Right renal pelvis (tissue), 4 donors: ENCODE measurements at places on chromosomes 3 and 15.

DNA sequence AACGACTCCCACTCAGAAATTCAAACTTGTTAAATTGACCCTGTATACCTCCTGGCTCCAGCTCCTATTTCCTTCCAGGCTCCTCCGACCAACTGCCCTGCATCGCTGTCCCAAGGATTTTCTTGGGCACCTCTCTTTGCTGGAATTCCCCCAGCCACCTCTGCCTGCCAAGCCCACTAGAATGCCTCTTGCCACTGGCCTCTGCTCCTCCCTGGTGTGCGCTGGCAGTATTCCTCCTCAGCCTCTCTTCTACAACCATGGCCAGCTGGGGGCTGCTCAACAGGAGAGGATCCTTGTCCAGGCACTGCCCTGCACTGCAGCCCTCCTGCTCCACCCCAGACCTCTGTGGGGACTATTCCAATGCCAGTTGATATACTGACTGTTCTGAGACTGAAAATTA, 7.4 kb downstream of the WNT7A start:
- DNase-seq, result no peak

GRCh38 chr15:94135486-94136147, 95.7 kb upstream of the MCTP2 start:
- no peak for DNase-seq

DNA sequence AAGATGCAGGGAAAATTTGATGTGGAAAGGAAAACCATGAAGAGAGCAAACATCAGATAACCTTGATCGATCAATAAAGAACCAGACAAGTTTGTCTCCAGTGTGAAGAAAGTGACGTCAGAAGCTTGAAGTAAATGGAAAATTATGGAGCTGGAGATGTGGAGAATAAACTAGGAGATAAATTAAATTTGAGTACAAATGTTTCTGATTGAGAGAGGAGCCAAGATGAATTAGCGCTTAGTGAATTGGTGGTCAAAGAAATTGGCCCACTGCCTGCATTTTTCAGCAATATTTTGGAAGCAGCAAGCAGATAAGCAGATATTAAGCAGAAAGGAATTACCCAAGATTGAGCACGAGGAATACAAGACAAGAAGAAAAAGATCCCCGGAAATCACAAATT, 567.3 kb upstream of the ZNF385D start:
- no peak for DNase-seq

- DNase-seq, result no peak
These were observed 147.7 kb downstream of the CADPS start for GRCh38 chr3:62727536-62727935.

DNA sequence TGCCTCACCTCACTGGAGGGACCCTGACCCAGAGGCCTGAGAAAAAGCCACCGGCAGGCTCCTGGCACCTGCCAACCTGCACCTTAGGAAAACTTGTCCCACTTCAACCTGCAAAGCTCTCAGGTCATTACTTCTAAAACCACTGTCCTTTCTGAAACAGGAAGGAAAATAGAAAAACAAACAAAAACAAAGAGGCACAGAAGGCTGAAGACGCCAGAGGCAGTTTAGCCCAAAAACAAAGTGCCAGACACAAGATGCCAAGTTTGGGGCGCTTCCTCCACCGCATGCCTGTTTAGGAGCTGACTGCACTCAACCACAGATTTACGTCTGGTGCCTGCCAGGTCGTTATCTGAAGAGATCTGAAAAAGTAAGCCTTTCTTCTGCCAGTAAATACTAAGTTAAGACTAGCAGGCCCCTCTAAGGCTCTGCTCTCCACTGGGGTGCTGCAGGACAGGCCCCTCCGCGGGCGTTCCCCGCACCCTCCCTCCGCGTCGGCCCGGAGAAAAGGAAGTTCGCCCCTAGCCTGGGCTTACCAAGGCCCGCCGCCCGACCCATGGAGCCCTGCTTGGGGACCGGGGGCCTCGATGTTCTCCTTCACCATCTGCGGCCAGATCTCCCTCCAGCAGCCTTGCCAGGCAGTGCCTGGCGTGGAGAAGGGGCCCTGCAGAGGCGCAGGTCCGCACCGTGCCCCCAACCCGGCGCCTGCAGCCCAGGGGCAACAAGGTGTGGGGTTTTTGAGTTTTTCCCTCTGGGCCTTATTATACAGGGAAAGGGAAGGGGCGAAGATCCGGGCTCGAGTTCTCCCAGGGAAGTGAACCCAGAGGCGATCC, 1.3 kb downstream of the GOLGA8A start:
- no peak for DNase-seq

GRCh38 chr15:63218100-63218808, 28.8 kb downstream of the RAB8B start:
- DNase-seq, result no peak

GRCh38 chr3:178584722-178585380, 48.6 kb downstream of the KCNMB2 start:
- no peak for DNase-seq

DNA sequence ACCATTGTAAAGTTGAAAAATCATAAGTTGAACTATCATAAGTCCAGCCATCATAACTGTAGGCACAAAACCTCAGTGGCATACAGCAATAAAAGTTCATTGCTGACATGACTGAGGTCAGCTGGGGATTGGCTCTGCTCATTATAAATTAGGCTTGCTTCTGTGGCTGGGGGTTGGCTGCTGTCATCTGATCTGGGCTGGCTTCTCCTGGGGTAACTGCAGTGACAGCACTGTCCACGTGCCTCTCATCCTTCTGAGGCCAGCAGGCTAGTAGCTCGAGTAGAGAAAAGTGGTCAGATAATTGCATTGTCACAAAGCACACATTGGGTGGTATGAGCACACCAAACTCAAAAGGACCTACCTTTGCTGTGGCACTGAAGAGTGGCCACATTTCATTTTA, 31.3 kb downstream of the CMTM7 start:
- no peak for DNase-seq

- peak; percentile 20 for DNase-seq
These were observed 51.8 kb downstream of the RGMA start for GRCh38 chr15:93036951-93037819.

DNA sequence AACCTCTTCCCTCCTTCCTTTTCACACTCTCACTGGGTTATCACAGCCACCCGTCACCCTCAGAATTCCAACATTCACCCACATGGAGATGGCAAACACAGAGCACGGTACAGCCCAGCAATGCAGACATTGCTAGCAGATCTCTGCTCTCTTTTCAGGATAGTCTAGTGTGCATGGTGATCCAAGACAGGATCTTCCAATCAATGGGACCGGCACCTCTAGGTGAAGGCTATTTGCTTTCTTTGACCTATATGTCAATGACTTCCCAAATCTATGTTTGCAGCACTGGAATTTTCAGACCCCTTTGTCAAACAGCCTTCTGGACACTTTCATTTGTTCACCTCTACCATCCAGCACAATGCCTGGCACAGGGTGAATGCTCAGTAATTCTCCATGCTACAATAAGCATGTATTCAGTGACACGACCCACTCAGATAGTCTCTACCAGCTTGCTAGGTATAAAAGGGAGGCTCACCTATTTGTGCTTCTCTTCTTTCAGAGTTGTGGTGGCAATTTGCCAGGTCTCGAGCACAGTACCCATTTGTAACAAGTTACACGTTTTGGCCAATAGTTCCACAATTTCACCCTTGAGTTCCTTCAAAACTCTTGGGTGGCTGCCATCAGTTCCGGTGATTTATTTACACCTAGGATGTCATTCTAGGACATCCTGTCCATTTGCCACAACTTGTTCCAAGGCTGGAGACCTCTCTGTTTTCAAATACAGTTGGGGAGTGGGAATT, 279.1 kb upstream of the ICE2 start:
- DNase-seq, result no peak

GRCh38 chr15:59622289-59622688, 10.7 kb downstream of the GCNT3 start:
- DNase-seq, result no peak

DNA sequence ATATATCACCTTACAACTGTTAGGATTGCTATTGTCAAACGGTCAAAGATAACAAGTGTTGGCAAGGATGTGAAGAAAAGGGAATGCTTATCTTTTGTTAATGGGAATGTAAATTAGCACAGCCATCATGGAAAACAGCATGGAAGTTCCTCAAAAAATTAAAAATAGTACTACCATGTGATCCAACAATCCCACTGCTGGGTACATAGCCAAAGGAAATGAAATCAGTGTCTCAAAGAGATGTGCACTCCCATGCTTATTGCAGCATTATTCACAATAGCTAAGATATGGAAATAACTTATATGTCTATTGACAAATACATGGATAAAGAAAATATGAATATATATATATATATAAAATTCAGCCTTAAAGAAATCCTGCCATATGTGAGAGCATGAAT, 274.6 kb downstream of the EDEM1 start:
- DNase-seq, result no peak

GRCh38 chr3:59185591-59186369, 136.0 kb upstream of the CFAP20DC start:
- peak; percentile 52 for DNase-seq

DNA sequence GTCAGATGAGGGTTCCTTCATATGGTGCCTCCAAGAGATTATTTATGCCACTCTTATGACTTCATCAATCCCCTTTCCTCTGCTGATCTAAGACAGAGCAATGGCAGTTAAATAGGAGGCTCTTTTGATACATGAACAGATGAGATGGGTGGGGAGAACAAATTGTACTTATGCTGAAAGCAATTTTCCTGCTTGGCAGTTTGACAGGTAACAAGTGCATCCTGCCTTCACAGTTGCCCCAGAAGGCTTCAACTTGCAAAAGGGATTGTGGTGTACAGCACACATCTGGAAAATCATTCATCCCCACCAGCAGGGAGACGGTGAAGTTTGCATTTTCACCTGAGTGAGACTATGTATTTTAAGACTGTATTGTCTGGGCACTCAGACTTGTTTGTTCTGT, 27.3 kb downstream of the ENTPD3 start:
- DNase-seq, result no peak

DNA sequence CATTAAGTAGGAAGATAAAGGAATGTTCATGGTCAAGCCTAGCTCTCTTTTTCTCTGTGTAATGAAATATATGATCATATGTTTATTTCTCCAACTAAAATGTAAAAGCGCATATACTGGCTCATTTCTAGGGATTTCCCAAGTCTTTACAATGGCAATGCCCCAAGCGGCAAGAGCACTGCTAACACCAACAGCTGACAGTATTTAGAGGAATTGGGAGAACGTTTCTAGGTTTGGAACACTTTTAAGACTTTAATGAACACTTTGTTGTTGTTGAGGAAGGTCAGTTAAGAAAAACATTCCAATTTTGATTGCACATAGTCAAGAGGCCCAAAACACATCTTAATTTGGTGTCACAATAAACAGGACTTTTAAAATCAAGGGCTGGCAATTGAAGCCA, 132.7 kb downstream of the ATP8B4 start:
- no peak for DNase-seq
